ENCODE measurements at places on chromosomes 4 and X.
A peak's percentile ranks its signal among the peaks of the same experiment; 100 is the strongest.

- no peak for DNase-seq
Observed at GRCh38 chr4:72463724-72464123, 105.3 kb downstream of the ADAMTS3 start.

- peak; percentile 15 for DNase-seq
Observed at GRCh38 chr4:54400188-54400587, 171.1 kb downstream of the PDGFRA start.

DNA sequence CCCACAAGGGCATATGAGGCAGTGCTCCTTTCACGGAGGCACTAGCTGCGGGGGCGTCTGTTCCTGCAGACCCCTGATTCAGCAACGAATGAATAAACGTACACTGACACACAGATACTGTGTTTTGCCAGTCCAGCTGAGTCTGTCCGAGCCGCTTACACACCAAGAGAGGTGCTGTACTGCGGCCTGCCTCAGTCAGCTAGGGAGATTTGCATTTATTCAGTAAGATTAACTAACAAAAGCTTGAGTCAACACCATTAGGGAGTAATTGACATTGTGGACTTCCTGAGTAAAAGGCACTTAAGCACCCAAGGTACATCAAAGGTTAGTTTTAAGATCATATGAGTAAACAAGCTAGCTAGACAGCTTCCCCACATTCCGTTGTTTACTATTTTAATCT lies 31.0 kb upstream of the BEX4 start:
- no peak for DNase-seq

DNA sequence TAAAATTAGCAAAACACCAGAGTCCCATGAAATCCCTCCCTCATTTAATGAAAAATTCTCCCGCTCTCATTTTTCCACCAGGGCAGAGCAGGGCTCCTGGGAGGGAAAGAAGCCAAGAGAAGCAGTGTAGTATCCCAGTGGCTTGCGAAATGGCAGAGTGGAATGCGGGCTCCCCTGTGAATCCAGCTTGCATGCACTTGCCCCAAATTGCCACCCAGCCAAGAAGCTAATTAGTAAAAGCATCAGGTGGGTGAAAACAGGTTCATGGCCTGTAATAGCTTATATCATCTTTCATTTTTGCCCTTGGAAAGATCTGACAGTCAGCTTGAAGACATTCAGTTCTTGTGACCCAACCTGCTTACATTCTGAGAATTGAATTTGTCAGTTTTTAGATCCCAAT lies 10.1 kb downstream of the AMOT start:
- no peak for DNase-seq

DNA sequence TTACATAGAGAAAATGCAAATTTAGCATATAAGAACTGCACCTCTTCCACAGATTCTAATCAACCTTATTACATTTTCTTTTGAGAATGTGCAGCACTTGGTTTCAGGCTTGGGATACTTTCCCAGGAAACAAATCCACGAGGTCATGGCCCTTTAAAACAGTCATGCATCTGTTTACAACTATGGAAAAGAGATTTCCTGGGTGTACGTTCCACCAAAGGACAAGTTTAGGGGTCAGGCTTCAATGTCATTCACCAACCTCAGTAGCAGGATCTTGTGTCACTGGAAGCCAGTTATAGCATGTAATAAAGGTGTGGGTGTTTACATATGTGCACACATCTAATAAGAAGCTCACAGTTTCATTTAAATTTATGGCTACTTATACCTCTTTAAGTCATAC lies 30.7 kb downstream of the EREG start:
- no peak for DNase-seq

DNA sequence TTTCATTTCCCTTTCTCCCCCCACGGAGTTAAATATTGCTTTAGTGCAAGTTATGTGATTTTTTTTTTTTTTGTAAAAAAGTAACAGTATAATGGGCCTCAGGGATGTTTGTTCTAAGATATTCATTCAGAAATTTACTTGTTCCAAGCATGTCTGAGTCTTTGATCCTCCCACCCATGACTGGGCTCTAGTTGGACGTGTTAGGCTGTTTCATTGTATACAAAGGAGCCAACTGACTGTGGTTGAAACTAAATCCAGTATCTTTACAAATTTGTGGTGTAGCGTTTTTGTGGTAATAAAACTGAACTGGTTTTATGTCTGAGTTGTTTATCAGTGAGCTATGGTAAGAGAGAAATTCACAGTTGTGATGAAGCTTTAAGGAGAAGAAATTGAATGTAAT lies 74.1 kb downstream of the DOCK11 start:
- no peak for DNase-seq

- no peak for DNase-seq
Observed at GRCh38 chr4:85861064-85861765, 386.3 kb downstream of the ARHGAP24 start.

DNA sequence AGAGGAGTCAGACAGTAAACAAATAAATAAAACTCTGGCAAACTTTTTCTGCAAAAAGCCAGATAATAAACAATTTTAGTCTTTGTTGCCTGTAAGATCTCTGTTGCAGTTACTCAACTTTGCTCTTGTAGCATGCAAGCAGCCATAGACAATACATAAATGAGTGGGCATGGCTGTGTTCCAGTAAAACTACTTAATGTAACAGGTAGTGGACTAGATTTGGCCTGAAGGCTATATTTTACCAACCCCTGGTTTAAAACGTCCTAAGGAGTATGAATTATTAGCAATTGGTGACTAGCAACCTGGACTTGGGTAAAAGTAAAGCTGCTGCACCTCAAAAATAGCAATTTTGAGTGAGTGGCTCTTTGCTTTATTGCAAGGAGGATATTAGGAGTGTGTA lies 30.9 kb downstream of the SLAIN2 start:
- DNase-seq, result peak; percentile 31

GRCh38 chr4:52968241-52968640 lies 106.1 kb downstream of the RASL11B start:
- DNase-seq, result no peak

DNA sequence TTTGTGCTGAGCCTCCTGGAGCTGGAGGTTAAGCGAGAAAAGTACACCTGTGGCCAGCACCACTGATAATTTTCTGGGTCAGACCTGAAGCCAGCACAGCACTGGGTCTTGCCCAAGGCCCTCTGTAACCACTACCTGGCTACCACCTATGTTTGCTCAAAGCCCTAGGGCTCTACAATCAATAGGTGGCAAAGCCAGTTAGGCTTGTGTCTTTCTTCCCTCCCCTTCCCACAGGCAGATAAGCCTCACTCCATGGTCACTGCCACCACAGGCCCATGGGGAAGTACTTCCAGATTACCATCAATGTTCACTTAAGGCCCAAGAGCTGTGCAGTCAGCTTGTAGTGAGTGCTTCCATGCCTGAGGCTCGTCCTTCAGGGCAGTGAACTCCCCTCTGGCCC lies 35.2 kb upstream of the ARMCX4 start:
- DNase-seq, result no peak

- DNase-seq, result peak; percentile 80
Observed at GRCh38 chrX:110180928-110181310, 137.0 kb downstream of the AMMECR1 start.

DNA sequence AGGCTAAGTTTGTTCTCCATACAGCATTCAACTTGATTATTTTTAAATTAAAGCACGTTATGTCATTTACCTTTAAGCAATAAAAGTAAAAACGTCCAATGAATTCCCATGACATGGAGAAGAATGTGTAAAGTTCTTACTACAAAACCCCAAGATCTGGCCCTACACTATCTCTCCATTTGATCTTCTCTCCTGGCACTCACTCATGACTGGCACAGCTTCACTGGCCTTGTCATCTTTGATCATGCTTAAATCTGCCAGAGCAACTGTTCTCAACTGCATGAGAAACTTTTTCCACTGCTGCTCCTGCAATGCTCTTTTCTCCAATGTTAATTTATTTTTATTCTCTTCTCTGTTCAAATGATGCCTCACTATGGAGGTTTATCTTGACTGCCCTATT lies 1109.0 kb upstream of the IGFBP7 start:
- no peak for DNase-seq

GRCh38 chr4:8343967-8344331 lies 74.4 kb downstream of the HTRA3 start:
- no peak for DNase-seq

DNA sequence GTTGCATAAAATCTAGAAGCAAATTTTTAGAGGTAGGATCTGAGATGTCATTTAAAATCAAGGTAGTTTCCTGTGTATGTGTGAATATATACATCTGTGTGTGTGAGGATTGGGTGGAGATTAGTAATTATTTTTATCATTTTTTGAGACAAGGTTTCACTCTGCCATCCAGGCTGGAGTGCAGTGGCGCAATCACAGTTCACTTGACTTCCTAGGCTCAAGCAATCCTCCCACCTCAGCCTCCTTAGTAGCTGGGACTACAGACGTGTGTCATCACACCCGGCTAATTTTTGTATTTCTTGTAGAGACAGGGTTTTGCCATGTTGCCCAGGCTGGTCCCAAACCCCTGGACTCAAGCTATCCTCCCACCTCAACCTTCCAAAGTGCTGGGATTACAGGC lies 188.3 kb downstream of the RAPGEF2 start:
- no peak for DNase-seq

DNA sequence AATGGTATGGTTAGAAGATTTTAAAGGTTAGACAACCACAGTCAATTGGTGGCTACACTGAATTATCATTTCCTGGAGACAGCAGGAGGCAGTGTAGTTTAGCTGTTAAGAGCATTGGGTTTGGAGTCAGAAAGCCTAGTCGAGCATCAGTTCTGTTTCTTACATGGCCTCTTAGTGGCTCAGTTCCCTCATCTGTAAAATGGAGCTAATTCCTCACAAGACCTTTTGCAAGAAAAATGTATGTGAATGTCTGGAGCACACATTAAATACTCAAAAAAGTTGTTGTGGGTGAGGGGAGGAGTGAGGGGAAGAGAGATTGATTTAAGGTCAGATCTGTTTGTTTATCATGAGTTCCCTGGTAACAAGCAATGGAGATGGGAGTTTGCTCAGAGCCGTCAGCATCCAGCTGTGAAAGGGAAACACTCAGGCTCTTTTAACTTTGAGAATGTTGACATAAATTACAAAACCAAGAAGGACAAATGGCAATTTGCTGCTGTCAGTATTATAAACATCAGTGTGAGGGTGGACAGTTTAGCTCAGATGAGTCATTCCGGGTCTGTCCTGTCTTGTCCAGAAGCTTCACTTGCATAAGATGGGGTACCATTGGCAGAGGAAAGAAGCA lies 98.2 kb upstream of the PGRMC2 start:
- peak; percentile 55 for DNase-seq

- no peak for DNase-seq
Observed at GRCh38 chr4:42262701-42263490, 110.4 kb upstream of the BEND4 start.

GRCh38 chrX:150282953-150283352 lies 80.2 kb upstream of the MAMLD1 start:
- DNase-seq, result no peak

GRCh38 chr4:140799686-140800225 lies 43.6 kb upstream of the TBC1D9 start:
- no peak for DNase-seq

- DNase-seq, result no peak
Observed at GRCh38 chr4:152117933-152118507, 357.2 kb upstream of the GATB start.

DNA sequence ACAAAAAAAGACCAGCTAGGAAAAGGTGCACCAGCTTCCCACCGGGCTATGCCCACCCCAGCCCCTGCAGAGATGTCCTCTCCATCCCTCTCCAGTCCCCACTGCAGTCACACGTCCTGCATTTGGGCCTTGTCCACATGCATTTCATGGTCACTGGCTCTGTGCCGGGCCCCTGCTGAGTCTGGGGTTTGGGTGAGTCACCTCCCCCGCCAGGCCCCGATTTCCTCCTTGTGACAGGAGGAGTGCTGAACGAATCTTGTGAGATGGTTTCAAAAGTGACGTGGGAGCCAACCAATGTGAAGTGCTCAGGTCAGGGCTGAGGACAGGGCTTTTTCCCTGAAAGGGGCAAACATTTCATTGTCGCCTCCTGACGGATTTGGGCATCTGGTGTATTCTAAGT lies 7.1 kb downstream of the CPZ start:
- DNase-seq, result peak; percentile 46

GRCh38 chr4:10046471-10046870 lies 25.2 kb upstream of the SLC2A9 start:
- DNase-seq, result no peak

DNA sequence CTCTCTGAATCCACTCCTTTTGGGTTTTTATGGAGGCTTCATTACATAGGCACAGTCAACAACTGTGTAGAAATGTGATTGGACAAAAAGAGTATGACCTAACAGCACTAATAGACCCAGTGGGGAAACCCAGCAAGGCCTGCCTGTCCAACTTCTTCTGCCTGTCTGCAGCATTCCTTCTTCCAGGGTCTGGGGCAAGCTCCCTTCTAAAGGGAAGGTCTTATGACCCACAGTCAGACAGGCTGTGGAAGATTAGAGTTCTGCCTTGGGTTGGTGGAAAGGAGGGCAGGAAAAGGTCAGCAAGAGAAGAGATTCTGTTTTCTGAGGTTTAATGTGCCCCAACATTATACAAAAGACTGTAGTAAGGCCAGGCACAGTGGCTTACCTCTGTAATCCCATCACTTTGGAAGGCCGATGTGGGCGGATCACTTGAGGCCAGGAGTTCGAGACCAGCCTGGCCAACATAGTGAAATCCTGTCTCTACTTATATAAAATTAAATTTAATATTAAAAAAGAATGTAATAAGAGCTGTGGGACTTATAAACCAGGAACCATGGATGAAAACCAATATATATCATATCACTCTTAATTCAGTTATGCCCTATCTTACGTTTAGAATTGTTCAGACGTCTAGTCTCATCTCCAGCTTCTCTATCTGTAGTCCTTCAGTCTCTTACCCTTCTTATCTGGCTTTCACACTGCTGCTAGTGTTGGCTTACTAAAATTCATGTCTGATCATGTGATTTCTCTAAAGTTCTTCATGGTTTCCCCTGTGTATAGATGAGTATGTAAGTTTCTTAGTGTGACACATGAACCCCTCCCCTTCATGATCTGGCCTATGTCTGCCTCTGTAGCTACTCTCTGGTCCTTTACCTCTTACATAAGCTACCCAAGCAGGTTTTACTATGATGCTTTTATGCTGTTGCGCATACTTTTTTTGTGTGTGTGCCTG lies 6.2 kb downstream of the CLCN3 start:
- no peak for DNase-seq

DNA sequence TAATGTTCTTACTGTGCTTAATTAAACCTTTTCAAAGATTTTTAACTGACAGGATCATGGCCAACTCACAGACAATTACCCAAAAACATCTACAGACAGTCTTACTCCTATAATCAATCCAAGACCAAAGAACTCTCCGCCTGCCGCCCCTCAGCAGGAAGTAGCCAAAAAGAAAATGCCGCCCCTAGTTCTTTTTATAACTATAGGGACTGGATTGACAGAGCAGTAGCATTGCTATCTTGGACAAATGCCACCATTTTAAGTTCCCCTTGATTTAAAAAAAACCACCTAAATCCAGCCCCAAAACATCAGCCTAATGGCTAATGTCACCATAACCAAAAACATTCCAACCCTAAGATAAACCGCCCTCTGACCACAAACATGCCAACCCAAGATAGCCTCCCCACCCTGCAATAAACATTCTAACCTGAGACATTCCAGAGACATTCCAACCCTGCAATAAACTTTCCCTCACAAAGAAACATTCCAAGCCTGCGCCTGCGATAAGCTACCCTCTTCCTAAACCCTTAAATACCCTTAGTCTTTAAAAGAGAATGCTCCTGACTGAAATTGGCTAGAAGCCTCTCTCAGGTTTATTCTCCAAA lies 77.0 kb downstream of the COQ2 start:
- peak; percentile 90 for DNase-seq

GRCh38 chr4:76989391-76990061 lies 40.0 kb downstream of the SEPTIN11 start:
- no peak for DNase-seq

Data from cardiac fibroblast (primary cell).